ENCODE measurements at places on chromosomes 16 and 17. TPM values are rescaled to one million over a fixed set of nuclear protein-coding genes. Genes with fewer than 3 reads are reported as not detected.

NPIPA8 gene
- total RNA-seq, result 33.1 TPM

KREMEN2 gene
- total RNA-seq, result not detected

GPR142 gene
- not detected for total RNA-seq

SULT1A2 gene
- total RNA-seq, result 0.27 TPM

ZNF205 gene
- 11.6 TPM for total RNA-seq

HBA1 gene
- total RNA-seq, result 15.5 TPM

SOX15 gene
- 9.0 TPM for total RNA-seq

GRCh38 chr17:18361837-18362697, 1.3 kb downstream of the SHMT1 start:
- ATAC-seq, result no peak

- no peak for ATAC-seq
Measured at GRCh38 chr17:8421571-8421970, 14.1 kb upstream of the NDEL1 start.

DNA sequence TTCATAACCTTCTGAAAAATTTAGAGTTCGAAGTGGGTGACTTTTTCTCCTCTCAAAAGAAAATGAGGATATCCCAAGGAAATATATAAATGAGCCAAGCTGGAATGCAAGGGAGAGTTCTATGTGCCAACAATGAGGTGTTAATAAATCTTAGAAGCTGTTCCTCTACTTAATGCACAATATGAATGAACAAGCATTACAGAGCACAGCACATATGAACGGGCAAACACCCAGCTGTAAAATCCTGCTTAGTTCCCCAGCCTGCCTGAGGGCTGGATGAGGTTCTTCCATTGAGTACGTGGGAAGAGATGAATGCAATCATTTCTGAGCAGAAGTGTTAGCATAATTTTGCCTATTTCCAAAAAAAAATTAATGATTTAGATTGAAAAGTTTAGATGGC, 58.1 kb downstream of the WDR59 start:
- no peak for ATAC-seq

DNA sequence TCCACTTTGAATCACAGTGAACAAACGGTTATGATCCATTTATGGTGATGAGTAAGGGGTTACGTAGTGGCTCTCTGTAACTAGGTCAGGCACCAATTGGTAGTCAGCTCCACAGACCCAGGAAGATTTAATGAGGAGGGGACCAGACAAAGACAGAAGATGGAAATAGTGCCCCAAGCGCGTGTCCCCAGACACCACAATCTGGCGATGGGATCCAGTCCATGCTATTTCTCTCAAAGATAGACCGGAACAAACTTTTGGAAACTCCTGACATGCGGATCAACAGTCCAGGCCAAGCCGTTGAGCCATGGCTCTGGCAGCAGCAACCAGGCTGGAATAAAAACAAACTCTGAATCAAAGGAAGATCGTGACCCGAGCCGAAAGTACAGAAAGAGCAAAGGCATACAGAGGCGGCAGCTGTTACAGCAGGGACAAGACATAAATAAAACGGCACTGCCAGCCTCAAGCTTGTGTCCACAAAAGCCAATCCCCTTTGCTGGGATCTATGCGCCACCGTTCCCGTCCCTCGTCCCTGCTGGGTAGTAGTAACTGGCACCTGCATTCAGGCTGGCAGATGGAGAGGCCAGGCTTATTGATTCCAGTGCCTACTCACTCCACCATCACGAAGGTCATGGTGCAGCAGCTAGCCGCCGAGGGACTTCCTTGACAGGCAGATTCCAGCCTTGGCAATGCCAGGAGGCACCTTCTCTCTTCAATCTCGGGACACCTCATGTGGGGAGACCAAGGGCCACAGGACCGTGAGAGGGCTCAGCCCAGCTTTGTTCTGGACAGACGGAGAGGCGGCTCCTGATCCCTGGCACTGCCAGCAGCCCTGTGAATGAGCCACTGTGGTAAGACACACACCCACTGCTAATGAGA, 50.2 kb downstream of the CDH11 start:
- ATAC-seq, result peak; percentile 68

DNA sequence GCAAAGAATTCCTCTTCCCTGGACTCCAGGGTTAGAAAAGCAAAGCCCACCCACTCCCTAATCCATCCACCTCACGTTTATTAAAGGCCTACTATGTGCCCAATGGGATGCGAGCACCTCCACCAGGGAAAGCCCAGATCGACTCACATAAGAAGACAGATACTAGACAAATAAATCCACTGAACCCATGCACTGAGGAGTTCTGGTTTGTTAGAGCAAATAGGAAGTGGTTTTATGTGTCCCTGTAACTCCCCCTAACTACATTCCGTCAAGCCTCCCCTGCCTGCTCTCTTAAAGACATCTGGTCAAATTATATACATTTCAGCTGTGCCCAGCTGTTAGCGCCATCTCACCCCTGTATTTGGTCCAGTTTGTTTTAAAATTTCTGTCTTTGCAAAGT, 218.5 kb upstream of the RPL38 start:
- ATAC-seq, result no peak

DNA sequence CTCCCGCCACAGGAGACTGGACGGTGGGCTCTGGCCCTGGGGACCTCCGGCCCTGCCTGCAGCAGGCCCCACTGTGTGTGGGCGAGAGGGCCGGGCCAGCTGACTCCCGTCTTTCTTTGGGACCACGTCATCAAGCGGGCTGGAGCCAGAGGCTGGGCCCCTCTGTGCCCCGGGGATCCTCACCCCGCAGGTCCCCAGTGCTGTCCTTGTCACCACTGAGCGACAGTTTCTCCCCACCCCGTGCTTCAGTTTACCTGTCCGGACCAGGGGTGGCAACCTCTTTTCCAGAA, 181.9 kb upstream of the ZNF469 start:
- ATAC-seq, result no peak

- ATAC-seq, result peak; percentile 17
Measured at GRCh38 chr17:83080858-83081683, 1.7 kb downstream of the METRNL start.

DNA sequence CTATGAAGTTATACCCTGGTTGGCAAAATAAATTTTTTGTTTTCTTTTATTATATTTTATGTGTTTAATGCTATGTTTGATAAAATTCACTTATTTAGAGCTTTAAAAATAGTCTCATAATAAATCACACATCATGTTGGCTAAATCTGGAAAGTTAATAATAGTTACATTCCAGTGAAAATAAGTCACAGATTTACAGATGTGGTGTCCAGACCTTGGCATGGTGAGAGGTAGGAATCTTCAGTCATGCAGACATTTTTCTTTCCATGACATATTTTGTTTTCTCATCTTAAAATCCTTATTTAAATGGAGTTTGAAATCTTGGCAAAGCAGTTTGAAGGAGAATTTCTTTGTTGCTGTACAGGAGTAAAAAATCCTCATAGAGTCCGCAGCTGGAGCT, 48.1 kb upstream of the GOSR1 start:
- ATAC-seq, result no peak

DNA sequence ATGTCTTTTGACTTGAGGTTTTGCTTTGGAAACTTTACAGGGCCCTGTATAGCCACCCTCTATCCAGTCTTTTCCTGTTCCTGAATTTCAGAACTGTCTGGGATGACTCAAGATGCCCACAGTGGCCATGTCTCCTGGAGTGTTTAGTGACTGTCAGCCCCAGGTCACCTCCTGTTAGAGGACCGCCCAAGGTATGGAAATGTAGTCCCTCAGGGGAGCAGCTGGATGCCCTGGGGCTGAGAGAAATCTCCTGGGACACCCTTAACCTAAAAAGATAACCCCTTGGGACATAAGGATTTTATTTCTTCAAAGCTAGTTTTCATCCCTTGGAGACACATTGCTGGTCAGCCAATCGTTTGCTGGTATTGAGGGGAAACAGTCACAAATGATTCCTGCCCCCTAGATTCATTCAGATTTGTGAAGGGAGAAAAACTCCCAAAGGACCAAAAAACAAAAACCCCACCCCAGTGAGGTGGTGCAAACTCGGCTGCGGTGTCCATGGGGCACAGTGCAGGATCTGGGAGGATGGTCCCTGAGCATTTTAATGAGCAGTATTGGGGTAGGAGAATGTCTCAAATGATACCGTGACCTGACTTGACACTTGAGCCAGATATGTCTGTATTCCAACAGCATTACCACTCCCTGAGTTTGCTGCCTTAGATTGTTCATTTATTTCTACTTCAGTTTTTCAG, 1.7 kb downstream of the ZNF267 start:
- ATAC-seq, result no peak

DNA sequence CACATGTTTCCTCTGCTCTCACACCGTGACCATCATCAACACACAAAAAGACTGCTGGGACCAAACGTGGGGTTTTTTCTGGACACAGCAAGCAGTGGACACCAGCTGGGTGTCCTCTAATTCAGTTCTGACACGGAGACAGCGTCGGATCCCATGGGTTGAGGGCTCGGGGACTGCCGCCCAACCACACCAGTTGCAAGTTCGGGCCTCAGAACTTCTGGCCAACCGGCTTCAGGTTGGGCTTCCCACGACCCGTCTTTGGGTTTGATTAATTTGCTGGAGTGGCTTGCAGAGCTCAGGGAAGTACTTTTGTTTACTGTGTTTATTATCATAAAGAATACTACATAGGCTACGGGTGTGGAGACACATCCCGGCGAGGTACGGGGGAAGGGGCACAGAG, 97.8 kb downstream of the BANP start:
- no peak for ATAC-seq

DNA sequence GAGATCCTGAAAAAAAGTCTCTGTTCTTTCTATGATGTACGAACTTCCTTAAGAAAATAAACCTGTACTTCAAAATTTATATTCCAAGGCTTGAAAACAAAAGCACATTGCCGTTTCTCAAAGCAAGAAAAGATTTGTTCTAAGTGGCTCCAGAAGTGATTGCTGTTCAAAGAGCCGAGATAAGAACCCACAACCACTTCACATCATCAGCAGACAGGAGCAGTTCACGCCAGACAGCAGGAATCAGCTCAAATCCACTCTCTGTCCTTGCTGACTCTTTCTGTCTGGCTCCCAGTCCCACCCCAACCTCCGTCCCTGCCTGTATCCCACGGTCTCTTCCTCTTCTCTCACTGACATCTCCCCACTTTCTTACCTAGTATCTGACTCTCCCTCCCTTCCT, 85.0 kb upstream of the MYOCD start:
- ATAC-seq, result no peak

GRCh38 chr17:7407485-7408251, at the start of gene NLGN2:
Gene NLGN2, plus strand, starts transcription at chr17:7407845. Its CDS starts 411 bp downstream, at chr17:7408256.
- ATAC-seq, result no peak

GRCh38 chr16:85149776-85150175, 37.5 kb upstream of the CIBAR2 start:
- ATAC-seq, result peak; percentile 48

DNA sequence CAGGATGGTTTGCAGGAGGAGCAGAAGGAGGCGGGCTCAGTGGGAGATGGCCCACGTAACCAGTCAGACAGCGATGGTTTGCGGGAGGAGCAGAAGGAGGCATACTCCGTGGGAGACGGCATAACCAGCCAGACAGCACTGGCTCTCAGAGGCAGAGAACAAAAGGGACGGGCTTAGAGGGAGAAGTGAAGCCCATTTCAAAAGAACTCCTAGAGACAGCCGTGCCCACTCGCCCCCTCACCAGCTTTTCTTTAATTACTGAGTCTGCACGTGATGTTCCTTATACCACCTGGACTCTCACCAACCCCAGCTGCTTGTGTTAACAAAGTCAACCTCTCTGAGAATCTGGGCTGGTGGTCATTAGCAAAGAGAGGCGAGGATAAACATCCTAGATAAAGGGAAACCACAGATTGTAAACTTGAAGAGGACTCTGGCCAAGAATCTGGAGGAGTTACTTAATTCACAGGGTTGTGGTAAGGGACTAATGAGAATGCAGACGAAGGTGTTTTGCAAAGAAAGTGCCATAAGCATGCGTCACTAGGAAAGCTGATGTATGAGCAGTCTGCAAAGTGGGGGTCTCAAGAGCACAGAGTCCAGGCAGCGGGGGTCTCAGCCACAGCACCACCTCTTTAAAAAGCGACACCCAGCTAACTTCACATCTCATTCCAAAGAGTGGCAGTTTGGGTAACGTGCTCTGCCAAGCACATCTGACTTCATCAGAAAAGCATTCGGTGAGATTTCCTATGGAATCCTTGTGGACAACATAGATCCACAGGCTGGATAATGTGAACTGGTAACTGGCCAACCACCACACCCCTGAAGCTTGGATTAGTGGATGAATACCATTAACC, 51.7 kb downstream of the NXN start:
- peak; percentile 44 for ATAC-seq
